Stimulated activated CD4-positive, alpha-beta T cell treated with anti-CD3 and anti-CD28 coated beads, Interleukin-12 subunit alpha, Interleukin-12 subunit beta, amount 100 ng/mL, for 4 hours (primary cell): ENCODE measurements at places on chromosomes 2 and 18.

GRCh38 chr2:180699657-180700361 lies 280.6 kb upstream of the UBE2E3 start:
- DNase-seq: no peak

GRCh38 chr2:113770929-113771328 lies 14.5 kb upstream of the SLC35F5 start:
- DNase-seq: no peak

DNA sequence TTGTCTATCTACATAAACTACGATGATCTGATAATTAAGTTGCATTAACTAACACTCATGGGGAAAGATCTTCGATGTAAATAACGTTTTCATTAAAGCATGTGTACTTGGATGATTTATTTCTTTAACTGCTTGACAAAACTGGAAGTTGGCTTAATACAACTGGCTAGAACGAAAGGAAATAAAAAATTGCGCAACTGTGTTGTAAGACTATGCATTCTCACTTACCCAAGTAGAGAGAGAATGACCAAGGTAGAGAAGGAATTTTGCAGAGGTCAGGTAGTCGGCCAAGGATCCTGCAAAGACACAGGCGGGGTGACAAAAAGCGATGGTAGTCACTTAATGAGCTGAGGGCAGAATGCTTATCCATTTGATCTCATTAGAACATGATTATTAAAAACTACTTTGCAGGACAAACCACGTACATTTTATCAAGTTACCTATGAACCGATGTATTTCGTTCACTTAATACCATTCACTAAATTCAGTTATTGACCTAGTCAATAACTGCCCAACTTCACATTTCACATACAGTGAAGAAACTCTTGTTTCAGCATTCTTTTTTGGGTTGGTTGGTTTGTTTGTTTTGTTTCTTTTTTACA lies 900 bp downstream of the SLC40A1 start:
- no peak for DNase-seq

- DNase-seq: no peak
These were observed 1.1 kb downstream of the ACTG2 start for GRCh38 chr2:73893764-73894474.

- no peak for DNase-seq
These were observed 8.5 kb downstream of the SFTPB start for GRCh38 chr2:85659324-85659981.

GRCh38 chr2:180394305-180394704 lies 387.2 kb upstream of the CWC22 start:
- DNase-seq: no peak

GRCh38 chr2:75497256-75497655 lies 63.5 kb downstream of the EVA1A start:
- no peak for DNase-seq
